ENCODE measurements at places on chromosomes 7 and 10.

- no peak for DNase-seq
Observed at GRCh38 chr10:71970869-71971268, 6.7 kb downstream of the CHST3 start.

- DNase-seq = no peak
Observed at GRCh38 chr10:106571192-106571946, 593.1 kb downstream of the SORCS1 start.

DNA sequence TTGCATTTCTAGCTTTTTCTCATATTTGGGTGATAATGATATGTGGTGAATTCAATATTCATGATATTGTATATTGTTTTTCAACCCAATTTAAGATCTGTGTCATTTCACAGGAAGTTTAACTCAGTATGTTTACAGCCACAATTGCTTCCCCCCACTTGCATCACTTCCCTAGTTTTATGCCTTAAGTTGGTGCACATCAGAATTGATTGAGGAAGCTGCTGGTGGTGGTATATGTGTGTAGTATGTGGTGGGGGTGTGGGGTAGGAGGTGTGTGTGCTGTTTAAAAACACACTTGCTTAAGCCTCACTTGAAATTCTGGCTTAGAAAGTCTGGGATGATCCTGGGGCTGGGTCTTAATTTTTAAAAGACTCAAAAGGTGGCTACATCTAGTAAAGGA lies 245.1 kb upstream of the AOAH start:
- DNase-seq = no peak

- DNase-seq = no peak
Observed at GRCh38 chr10:97768322-97769315, 3.2 kb downstream of the SFRP5 start.

DNA sequence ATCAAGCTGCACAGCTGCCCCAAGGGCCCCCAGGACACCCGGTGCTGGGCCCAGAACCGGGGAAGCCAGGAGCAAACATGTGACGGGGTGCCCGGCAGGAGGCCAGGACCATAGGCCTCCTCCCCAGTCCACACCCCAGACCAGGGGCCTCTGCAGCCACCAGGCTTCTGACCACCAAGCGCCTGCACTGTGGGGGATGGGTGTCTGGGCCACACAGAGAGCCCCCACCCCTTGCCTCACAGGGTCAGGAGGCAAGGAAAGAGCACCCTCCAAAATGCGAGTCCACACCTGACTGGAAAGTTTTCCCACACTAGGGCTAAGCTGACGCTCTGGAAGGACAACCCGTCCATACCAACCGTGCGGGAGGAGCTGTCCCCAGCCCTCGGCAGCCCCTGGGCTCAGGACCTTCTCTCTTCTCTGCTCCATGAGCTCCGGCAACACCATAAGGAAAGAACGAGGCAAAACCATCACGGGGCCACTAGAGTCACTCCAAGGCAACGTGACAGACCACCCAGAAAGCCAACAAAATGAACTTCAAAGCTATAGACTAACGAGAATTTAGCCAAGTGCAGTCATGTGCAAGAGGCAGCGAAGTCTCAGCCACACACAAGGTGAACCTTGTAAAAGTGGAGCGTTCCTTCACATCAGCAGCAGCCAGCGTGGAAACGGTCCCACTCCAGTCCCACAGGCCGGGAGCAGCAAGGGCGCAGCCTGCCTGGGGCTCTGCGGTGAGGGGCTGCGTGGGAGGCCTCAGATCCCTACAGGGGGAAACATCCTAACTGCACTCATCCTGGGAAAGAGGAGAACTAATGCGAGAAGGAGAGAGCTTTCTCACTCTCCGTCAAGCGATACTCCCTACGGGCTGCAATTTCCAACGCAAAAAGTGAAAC lies 5.1 kb downstream of the STK32C start:
- DNase-seq = no peak

DNA sequence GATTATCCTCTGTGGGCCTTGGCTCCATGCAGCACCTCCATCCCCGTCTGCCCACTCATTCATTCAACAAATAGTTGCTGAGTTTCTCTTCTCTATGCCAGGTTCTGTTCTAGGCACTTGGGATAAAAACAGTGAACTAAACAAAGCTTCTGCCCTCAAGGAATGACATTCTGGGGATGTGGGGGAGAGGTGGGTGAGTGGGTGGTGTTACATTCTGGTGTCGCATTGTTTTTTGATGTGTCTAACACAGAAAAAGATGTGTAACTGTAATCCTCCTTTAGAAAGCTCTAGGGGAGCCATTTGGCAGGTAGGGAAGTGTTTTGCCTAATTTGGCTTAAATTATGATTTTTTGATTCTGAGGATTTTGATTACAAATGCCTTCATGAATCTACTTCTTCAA lies 21.4 kb downstream of the AUTS2 start:
- DNase-seq = no peak

GRCh38 chr10:103241262-103242011 lies 4.2 kb upstream of the RPEL1 start:
- no peak for DNase-seq

DNA sequence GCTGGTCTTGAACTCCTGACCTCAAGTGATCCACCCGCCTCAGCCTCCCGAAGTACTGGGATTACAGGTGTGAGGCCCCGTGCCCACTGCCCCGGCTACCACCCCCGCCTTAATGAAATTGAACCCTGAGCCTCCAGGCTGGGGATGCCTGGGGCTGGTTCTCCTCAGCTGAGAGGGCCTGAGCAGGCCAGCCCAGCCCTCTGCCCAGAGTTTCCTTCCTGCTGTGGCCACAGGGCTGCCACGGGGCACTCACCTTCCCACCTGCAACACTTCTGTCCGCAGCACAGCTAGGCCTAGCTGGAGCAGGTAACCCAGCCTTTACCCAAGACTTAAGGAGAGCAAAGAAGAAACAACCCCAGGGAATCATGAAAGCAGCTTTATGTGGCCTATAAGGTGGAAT lies 78.1 kb upstream of the ANLN start:
- no peak for DNase-seq

- no peak for DNase-seq
Observed at GRCh38 chr10:22345301-22346095, at the start of gene SPAG6. SPAG6 (plus strand) TSS chr10:22345496; CDS start chr10:22345612, 116 bp downstream.

DNA sequence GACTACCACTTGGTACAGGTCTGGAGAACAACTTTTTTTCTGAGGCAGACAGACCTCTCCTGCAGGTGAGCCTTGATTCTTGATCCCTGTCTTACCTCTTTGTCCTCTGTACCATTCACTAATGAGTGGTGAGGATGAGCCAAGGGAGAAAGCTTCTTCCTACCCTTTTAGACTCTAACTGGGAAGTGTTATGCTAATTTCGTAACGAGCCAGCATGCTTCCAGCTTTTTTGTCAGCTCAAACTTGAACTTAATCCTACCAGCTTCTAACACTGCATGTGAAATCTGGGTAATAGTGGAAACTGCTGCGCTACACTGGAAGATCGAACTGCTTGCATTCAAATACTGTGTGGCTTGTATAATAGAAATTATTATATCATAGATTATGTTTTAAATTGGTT lies 87.0 kb downstream of the NEUROD6 start:
- DNase-seq = no peak

DNA sequence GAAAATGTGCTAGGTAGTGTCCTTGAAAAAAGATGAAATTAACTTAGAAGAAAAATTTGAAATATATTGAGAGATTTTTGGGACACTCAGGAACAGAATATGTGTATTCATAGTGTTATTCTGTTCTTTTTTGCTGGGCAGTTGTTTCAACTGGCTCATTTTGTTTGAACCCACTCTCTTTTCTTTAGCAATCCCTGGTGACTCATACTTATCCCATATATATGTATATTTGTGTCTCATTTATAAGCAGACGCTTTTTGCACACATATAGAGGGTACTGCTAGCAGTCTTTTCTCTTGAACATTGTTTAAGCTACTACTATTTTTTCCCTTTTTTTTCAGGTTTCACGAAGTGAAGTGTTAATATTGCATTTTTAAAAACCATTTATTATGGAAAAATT lies 1.9 kb downstream of the EXOC6 start:
- no peak for DNase-seq

DNA sequence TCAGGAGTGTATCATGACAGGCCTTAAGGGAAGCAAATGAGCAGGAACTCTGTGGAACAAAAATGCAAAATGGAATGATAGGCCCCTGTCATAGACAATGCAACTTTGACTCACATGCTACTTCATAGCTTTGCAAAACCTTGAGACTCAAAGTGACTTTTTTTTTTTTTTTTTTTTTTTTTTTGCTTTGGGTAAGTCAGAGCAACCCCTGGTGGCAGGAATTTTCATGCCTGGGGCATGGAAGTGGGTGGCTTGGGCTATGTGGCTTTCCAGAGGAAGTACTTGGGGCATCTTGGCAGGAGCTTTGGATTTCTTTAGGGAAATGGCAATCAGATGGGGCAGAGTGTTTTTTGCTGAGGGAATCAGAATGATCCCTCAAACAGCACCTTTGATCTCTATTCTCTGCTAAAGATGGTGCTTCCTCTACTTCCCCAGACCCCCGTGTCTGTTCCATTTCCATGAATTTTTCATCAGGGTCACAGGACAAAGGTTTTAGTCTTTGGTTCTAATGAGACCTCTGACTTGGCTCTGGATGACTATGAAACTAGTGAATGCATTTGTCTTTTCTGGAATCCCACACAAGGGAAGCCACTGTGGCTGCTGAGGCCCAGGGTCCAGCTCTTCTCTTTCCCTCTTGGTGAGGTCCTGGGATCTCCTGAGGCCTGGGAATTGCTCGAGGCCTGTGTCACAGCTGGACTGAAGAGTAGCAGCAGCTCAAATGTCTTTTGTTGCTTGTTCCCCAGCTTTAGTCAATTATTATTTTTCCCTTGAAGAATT lies 62.8 kb downstream of the TACC2 start:
- no peak for DNase-seq

DNA sequence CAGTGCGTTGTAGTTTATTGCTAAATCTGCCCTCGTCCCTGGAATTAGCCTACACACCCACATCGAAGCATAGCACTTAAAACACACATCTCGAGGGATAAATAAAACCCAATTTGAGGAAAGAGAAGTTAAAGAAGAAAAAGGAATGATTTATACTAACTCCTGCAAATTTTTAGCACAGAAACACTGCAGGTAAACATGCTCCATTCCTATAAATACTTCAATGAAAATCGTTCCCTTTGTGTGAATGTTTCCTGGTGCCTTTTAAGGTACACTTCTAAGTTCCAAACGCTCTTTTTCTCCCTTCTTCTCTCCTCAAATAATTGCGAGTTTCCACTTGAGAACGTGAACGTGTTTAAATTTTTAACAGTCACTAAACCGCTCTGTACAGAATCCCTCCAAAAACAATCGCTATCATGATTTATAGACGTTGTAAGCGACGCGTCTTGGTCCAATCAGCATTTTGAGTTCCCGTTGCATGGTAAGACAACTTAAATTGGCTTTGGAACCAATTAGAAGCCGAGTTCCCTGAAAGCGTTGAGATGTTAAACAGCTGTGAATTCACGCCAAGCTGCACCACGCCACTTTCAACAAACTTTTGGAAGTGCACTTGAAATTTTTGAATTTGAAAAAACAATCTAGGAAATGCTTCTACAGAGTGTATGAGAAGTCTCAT lies 12.5 kb upstream of the EBLN1 start:
- DNase-seq = no peak

- no peak for DNase-seq
Observed at GRCh38 chr10:29130190-29130673, 158.6 kb upstream of the LYZL1 start.

GRCh38 chr7:22631730-22632129 lies 95.3 kb upstream of the IL6 start:
- DNase-seq = no peak

- DNase-seq = no peak
Observed at GRCh38 chr7:91556956-91557650, 292.9 kb downstream of the FZD1 start.

GRCh38 chr10:104680467-104681401 lies 39.6 kb downstream of the SORCS3 start:
- DNase-seq = no peak

DNA sequence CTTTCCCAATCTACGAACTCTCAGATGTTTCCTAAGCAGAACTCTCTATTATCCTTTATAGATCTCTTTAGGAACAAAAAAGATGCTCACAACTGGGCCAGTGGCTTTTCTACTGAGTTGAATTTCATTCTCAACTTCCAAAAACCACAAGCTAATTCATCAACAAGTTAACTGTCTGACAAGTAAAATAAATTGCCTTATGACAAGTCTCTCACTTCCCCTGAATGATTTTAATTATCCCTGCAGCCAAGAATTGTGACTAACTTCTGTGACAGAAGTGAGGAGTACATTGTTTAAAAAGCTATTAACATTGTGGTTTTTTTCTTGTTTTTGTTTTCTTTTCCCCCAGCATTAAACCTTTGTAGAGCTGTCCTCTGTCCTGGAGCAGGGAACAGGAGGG lies 343.1 kb downstream of the HPSE2 start:
- DNase-seq = no peak

DNA sequence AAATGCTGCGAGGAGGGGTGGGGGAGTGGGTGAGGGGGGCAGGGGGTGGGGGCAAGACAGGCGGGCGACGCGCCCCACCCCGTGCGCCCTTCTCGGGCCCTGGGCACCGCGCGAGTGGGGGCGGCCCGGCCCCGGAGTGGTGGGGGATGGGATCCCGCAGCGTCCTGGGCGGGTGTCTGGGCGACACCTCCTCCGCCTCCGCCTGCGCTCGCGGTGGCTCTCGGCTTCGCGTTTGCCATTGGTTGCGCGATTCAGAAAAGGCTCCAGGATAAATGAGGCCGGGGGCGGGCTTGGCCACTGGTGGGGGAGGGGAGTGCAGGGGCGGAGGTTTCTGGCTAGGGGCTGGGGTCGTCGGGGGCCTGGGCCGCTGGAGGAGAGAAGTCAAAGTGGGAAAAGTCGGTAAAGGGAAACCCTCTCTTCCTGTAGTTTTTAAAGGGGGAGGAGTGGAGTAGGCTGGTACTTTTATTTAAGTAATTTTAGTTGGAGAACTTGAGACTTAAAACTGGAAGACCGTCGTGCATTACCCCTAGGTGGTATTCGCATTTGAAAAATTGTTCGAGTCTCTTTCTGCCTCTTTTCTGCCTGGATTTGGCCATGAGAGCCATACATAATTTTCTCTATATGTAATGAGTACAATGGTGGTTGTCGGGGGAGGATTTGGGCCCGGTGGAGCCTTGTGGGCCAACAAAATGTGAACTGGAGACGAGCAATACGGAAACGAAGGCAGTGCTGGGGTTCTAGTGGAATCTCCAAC lies 992 bp upstream of the IGF2BP3 start:
- DNase-seq = no peak

DNA sequence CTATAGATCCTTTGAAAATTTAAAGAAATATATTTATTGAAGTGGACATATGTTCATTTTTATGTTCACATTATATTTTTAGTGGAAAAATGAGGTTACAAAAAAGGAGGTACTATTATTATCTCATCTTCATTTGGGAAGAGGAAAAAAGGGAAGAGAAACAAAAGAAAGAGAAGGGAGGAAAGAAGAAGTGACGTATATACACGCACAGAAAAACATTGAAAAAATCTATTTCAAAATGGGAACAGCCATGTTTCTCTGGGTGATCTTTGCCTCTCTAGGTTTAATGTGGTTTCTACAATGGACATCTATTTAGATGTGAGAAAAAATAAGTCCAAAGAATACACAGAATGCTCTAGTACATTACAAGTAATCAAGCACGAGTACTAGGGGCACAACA lies 14.8 kb downstream of the ANK3 start:
- DNase-seq = no peak

Measured in stimulated activated CD8-positive, alpha-beta memory T cell treated with anti-CD3 and anti-CD28 coated beads, Interleukin-4, amount 100 ng/mL, for 4 hours (primary cell).